ENCODE measurements at places on chromosomes 12 and 14. TPM values are rescaled to one million over a fixed set of nuclear protein-coding genes. Genes with fewer than 3 reads are reported as not detected.

DNA sequence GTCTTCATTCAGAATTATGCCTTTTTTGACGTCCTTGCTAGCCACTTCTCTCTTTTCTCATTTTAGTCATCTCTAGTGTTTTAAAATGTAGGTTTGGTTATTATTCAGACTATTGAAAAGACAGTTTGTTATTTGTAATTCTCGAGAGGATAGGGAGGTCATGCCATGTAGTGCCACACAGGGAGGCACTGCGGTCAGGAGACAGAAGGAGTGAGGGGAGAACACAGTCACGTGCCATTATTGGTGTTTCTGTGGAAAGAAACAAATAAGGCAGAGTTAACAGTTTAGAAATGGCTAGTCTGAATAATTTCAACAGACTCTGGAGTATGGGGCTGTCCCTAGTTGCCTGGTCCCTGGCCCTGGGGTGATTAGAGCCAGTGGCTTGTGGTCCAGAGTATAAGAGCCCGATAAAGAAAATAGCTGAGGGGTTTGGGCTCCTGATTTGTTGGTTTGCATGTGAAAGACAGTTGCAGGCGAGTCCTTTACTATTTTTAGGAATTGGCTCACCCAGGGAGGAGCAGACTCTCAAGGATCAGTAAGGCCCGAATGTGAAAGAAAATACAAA, 278.1 kb upstream of the SEL1L start:
- DNase-seq = no peak

The ADAM20 gene
- 2.7 TPM for total RNA-seq

The GDF11 gene
- 5.6 TPM for total RNA-seq

DNA sequence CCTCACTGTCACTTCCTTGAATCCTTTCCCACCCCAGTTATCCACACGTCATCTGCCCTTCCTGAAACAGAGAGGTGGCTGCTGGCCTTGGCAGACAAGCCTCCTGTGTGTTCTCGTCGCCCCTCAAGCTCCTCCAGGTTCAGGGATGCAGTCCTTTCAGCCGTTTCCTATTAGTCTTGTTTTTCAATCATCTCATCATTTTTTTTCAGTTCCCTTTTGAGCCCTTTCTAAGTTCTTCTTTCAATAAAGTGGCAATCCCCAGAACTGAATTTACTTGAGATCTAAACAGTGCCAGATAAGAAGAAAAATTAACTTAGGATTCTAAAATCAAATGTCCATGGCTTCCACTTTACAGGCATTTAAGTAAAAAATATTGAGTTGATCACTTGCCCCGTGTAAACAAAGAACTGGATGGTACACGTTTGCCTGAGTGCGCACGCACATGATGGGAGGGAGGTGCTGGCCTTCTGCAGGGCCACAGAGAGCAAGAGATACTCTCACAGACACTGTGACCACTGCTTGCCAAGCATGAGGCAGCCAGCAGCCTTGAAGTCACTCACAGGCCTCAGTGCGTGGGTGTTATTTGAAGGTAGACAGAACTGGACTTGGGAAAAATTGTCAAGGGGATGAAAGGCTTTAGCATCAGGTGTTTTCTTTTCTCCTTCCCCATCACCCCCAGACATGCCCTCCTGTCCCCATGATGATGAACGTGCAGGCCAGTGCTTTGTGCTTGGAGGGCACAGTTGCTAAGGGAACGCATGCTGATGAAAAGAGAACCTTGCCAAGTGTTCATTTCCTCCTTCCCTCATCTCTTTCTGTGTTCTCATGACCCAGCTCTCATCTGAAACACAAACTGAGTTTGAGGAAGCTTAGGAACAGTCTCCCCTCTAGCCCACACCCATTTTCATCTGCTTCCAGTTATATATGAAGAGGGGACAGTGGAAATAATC, 408.3 kb downstream of the EGLN3 start:
- DNase-seq = no peak

- DNase-seq = no peak
These were observed at the start of gene GPR33 for GRCh38 chr14:31487886-31488285. Gene GPR33, minus strand, starts transcription at chr14:31488039. Its CDS starts 4,074 bp downstream, at chr14:31483965.

GRCh38 chr12:72105849-72106248, 166.3 kb upstream of the TRHDE start:
- DNase-seq = no peak

DNA sequence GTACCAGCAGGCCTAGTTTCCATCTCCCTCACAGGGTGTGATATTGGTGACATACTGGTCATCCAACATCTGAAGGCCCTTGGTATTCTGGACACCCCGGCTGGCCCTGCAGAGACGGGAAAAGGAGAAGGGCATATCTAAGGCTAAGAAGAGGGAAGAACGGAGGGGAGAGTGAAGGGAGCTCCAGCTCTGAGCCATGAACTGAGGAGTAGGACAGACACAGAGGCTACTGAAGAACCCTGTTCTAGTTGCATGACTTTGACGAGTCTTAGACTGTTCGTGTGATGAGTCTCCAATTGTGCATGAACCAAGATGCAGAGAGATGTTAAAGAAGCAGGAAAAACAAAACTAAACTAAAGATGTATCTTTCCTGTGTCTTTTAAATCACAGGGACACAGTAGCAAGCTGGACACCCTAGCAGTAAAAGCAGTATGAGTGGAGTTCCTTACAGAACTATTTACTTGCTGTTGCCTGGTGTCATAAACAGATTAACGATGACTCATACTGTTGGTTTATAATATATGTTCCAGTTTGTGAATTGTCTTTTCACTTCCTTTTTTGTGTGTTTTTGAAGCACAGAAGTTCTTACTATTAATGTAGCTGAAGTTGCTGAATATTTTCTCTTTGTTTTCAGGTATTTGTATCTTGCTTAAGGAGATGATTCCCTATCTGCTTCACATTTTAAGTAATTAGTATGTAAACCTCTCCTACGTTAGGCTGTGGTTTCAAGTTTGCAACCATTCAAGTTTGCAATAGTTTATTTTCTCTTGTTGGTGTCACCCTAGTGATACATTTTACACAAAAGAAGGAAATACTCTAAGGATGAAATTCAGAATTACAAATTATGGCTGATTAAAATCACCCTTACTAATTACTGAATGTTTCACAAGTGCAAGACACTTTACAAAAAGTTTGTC, 15.7 kb downstream of the FAR2 start:
- DNase-seq = no peak

DNA sequence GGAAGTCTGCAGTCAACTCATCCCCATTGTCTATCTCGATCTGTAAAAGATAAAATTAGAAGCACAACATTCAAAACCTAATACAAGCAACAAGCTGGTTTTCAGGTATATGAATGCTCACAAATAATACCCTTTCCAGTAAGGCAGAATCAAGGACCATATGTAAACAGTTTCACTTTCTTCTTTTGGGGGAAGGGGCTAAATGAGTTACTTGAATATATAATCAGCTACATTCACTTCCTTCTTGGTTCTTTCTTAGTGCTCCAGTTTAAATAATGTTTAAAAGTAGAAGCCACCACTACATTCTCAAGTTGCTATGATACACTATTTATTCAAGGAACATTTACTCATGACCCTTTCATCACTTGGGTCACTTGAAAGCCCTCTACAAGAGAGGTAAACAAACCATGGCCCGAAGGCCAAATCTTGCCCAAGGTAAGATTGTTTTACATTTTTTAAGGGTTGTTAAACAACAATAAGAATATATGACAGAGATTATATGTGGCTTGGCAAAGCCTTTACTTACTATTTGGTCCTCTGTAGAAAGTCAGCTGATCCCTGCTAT, 10.3 kb downstream of the TWF1 start:
- DNase-seq = no peak

The COX6A1 gene
- 278 TPM for total RNA-seq

GRCh38 chr12:94969424-94969823, 34.1 kb downstream of the NDUFA12 start:
- no peak for DNase-seq

DNA sequence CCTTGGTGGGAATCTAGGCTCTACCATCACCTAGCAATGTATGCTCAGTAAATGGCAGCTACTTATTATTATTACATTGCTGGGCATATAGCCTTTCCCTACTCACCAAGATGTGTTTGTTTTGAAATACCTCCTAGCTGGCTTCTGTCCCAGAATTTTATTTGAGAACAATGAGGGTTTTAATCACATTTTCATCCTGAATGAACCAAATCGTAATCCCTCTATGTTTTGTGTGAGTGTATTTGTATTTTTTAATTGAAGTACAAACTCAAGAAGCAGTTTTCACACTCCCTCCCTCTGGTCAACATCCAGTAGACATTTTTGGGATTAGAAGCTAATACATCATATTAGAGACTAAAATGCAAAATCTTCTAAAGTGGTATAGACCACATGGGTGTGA, 7.6 kb downstream of the SLC7A8 start:
- no peak for DNase-seq

DNA sequence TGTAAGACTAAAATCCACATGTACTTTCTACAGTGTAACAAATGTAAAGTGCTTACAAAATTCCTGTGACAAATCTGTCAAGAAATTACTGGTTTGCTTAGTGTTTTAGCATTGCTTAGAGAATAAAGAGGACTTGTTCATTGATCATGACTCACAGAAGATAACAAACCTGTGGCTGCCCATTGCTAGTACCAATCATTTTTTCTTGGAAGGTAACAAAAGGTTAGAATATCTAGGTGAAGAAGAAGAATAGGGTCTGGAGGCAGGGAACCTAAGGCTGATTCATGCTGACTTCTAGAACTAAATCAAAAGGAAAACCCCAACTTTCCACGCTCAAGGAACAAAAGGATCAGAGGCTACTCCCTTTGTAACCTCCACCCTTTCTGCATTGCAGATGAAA, 232.7 kb upstream of the ABCD2 start:
- DNase-seq = no peak

DNA sequence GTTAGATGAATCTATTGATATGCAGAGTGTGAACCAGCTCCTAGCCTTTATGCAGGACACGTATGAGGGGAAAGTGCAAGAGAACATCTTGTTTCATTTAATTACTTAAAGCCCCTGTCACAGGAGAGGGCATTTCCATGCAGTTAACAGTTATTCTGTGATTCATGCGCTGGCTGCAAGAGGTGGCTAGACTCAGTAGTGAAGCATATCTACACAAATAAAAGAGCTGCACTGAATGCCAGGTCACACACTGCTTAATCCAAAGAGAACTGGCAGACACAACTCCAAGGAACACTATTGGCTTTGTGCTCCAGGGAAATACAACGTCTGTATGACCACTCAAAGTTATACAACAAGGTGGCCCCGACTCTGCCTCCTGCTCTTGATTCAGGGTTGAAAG, 394.1 kb downstream of the C12orf75 start:
- DNase-seq = no peak

DNA sequence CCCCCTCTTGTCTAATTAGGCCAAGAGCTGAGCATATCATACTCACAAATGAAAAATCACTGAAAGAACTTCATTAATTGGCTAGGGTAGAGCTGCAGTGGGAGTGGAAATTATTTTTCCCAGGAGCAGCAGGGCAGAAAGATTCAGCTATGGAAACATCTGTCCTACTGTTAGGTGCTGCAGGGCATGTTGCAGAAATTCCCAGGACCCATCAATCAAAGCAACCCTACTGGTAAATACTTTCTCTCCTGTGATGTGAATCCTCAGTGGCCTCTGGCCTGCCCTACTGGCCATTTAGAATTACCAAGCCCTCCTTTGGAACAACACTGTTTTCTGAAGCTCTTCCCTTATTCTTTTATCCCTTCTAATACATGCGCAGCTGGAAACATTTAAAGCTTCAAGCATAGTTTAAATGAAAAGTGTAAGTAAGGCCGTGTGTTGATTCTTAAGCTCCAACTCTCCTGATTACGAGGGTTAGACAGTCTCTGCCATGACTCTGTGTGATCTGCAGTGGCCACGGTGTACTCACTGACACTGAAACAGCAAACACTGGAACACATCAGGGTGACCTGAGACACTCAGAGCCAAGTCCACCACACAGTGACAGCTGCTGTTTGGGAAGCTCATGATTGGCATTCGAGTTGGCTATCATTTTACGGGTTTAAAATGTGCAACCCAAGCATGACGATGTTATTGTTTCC, 62.6 kb upstream of the TMCC3 start:
- no peak for DNase-seq

The DIO3 gene
- total RNA-seq = 1.8 TPM

The SLC7A7 gene
- 9.3 TPM for total RNA-seq

DNA sequence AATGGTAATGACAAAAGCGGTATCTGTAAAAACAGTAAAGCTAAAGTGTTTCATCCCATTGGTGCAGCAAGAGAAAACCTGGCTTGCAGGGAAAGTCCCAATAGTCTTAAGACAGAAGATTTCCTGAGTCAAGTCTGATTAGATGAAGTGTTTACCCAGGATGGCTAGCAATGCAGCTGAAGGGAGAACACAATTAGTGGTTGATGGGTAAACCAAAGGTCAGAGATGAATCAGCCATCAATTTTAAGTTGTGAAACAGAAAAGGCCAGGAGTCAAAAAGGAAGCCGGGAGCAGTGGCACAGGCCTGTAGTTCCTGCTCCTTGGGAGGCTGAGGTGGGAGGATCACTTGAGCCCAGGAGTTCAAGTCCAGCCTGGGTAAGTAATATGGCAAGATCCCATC, 52.6 kb downstream of the SEC23A start:
- no peak for DNase-seq

DNA sequence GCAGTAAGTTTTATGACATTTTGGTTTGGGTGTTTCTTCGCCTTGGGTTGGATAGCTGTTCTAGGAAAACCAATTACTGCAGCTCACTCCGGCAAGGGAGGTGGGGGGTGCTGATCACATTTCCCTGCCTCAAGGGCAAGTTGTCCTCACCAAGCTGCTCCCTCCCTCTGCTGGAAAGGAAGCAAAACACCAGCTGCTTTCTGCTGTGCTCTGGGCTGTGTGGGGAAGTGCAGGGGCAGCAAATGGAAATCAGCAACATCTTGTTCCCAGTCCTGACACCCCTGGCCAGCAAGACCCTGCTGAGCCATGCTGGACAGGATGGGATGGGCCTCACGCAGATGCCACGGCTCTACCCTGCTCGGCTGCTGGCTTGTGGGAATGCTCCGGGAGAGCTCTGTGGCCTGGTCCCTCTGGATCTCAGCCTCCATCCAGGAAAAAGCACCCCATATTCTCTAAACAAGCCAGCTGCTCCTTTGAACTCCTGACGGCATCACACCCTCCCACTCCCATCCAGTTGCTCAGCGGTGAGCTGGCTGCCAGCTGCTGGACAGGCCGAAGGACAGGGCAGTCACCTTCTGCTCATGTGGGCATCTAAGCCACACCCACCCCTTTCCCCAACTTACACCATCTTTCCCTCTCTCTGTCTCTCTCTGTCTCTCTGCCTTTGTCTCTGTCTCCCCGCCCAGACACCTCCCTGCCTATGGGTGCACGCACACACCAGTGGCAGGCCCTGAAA, 52.4 kb upstream of the EIF5 start:
- no peak for DNase-seq

GRCh38 chr12:124792961-124793441, 70.7 kb downstream of the SCARB1 start:
- no peak for DNase-seq

GRCh38 chr12:132471011-132471857, 18.7 kb upstream of the FBRSL1 start:
- no peak for DNase-seq

The BCL11B gene
- 1.3 TPM for total RNA-seq

DNA sequence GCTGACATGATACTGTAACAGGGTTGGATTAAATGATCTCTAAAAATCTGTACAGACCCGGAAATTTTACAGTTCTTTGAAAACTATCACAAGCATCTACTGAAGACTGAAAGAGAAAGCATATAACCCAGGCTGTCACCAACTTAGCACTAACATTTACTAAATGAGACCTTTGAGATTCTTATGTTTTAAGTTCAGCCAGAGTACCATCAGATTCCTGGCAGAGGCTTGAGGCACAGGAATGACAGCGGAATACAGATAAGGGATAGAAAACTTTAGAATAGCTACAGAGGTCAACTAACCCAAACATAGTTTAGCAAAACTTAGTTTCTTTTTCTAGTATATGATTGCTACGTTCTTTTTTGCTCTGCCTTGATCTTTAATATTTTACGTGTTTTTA, 91.6 kb upstream of the FERMT2 start:
- DNase-seq = no peak

Measured in urinary bladder (tissue), 4 donors.